Caki2 (cell line): ENCODE measurements at places on chromosomes 4 and X.

GRCh38 chr4:37890801-37891259, at the start of gene TBC1D1:
Gene TBC1D1, plus strand, starts transcription at chr4:37891084. Its CDS starts 11,012 bp downstream, at chr4:37902096.
- DNase-seq, result peak; percentile 13

- no peak for DNase-seq
These were observed 1.2 kb downstream of the ATP10D start for GRCh38 chr4:47486231-47486673.

DNA sequence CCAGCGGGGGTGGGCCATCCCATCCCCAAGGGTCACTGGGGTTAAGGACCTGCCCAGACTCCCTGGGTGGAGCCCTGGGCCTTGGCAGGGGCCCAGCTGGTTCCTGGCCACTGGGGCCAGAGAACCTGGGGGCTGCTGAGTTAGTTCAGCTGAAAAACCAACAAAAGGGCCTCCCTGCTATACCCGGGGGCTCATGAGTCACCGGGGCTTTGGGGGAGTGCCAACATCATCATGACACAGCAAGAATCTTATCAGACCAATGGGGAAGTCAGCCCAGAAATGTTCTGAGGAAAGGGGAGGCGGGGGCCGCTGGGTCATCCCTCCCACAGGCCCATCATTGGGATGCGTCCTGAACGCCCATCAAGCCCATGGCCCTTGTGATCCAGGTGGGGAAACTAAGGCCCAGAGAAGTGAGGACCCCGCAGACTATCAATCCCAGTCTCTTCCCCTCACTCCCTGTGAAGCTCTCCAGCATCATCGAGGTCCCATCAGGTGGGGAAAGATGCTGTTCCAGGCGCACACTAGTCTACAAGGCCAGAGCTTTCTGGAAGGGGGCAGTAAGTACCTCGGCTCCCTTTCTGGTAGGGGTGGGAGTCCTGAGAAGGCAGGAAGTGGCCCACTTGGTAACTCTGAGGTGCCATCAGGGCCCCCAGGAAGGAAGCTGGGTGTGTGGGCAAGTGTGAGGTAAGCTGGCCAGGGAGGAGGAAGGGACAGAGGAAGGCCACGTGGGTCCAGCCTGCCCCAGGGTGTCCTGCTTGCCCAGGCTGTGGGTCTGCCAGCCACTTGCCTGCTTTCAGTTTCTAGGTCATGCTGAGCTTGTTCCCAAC, 4.5 kb downstream of the G6PD start:
- peak; percentile 97 for DNase-seq

GRCh38 chrX:15493118-15493962, at the start of gene PIR:
Gene PIR, minus strand, starts transcription at chrX:15493333. Its CDS starts 2,076 bp downstream, at chrX:15491257.
- DNase-seq, result peak; percentile 90

DNA sequence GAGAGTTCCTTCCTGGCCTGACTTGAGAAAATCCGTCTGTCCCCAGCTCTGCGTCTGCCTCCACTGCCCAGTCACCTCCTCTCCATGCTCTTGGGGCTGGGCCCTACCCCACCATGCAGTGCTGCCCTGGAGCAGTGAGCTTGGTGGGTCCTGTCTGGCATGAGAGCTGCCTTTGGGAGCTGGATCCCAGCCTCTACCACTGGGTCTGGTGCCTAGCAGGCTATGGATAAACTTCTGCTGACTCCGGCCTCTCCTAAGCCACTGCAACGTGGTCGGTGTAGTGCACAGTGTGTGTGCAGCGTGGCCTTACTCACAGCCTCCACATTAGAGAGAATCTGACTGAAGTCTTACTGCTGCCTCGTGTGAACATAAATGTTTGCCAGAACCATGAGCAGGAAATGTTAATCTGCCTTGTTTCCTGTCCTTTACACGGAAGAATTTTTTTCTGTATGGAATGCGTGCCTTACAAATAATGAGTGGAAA, 47.6 kb downstream of the HTT start:
- DNase-seq, result no peak
